T1000 (cell line): ENCODE measurements at places on chromosomes 6 and 20.

GRCh38 chr6:21648475-21649050 is 55.0 kb downstream of the SOX4 start:
- no peak for DNase-seq

DNA sequence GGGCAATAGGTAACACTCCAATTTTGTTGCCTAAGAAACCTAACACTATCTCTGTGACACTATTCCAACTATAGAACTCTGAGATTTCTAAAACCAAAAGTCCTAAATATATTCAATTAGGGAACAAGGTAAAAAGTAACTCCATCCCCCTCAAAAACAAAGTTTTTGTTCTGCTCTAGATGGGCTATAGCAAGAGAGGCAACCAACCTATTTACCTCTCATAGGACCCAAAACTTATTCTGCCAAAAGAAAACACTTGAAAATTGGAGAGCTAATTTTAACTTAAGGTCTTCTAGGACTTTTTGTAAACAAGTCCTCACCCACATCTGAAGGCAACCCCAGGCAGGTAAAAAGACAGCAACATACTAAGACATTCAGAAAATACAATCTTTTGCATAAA is 7.7 kb downstream of the RBM39 start:
- no peak for DNase-seq

GRCh38 chr6:101000341-101000740 is 119.2 kb upstream of the ASCC3 start:
- DNase-seq = no peak

DNA sequence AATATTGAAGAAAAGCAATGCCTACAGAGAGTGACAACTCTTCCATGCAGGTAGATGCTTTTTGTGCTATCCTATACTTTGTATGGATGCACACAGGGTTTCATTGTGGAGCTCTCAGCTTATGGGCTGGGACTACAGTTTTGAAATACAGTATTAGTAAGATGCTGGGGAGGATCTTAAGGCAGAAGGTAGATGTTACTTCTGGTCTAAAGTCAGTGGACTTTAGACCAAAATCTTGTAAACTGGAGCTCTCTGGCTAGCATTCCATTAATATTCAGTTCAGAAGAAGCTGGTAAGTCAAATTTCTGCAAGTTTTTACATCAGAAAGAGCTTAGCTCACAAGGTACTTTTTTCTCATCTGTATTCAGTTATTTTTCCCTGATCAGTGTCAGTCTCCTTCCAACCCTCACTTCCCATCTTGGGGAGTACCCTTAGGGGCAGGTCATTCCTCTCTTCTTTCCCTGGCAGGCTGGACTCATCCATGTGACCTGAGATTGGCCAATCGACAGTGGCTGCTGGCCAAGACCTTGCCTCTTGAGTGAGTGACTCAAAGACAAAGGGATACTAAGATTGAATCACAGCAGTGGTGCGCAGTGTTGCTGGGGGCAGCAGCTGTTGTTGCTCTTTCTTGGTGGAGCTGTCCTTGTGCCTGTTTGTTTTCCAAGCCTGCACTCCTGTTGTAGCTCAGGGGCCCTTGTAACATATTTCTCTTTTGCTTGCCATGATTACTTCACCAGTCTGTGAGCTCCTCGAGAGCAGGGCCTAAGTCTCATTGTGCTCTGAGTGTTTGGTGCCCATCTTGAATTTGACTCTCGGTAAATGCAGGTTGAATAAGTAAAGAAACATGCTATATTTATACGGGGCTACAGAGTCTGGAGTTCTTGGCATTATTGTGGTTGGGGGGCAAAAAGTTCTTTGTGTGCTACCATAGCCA is 2.8 kb upstream of the PHF20 start:
- peak; percentile 90 for DNase-seq

- no peak for DNase-seq
Observed at GRCh38 chr20:10385850-10386544, 48.0 kb downstream of the MKKS start.
